ENCODE measurements at places on chromosomes 16 and 17. TPM values are rescaled to one million over a fixed set of nuclear protein-coding genes. Genes with fewer than 3 reads are reported as not detected.

- DNase-seq, result no peak
These were observed 3.1 kb upstream of the BAIAP3 start for GRCh38 chr16:1330260-1330914.

DNA sequence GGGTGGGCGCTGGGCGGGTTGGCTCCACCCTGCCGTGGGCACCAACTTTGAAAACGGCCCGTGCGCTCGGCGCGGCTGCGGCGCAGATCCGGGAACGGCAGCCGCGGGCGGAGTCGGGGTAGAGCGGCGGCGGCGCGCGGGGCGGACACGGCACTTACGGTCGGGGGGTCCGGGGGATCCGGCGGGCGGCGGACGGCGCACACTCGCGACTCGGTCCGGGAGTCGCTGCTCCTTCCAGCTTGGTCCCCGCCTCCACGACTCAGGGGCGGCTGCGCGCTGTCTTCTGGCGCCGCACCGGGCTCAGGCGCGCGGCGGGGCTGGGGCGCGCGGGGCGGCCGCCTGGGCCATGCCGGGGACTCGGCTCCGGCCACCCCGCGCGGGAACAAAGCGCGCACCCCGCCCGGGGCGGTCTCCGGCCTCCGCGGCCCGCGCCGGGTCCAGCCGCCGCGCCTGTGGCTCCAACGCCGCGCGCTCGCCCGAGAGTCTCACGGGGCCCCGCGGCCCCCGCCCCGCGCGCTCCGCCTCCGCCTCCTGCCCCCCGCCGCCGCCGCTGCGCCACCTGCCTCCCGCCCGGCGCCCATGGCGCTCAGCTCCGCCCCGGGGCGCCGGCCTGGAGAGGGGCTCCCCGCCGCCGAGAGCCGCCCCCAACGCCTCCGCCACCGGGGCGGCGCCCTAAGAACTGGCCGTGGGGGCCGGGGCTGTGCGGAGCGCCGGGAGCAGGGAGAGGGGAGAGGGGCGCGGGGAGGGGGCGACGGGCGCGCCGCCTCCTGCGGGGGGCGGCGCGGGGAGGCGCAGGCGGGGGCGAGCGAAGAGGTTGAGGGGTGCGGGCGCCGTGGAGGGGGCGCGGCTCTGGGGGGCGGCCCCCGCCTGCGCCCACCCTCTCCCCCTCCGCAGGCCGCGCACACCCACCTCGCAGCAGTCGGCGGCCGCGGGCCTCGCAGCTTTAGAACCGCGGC lies 35.9 kb downstream of the CBFA2T3 start:
- no peak for DNase-seq

DNA sequence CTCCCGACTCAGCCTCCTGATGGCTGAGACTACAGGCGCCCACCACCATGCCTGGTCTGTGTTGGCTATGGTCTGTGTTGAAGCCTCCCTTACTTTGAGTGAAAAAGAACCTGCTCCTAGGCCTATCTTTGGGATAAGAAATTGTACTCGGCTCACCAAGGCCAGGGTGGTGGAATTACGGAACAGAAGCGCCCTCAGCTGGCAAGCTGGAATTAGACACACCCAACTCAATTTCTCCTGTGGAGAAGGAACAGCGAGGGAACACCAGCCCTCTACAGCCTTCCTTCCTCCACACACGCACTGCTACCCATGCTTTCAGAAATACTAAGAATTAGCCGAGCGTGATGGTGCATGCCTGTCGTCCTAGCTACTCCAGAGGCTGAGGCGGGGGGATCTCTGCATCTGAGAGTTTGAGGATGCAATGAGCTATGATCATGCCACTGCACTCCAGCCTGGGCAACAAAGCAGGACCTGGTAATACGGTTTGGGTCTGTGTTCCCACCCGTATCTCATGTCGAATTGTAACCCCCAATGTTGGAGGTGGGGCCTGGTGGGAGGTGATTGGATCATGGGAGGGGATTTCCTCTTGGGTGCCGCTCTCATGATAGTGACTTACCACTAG lies 40.1 kb upstream of the RBBP6 start:
- no peak for DNase-seq

- no peak for DNase-seq
These were observed 6.8 kb upstream of the MMP15 start for GRCh38 chr16:58018803-58019202.

DNA sequence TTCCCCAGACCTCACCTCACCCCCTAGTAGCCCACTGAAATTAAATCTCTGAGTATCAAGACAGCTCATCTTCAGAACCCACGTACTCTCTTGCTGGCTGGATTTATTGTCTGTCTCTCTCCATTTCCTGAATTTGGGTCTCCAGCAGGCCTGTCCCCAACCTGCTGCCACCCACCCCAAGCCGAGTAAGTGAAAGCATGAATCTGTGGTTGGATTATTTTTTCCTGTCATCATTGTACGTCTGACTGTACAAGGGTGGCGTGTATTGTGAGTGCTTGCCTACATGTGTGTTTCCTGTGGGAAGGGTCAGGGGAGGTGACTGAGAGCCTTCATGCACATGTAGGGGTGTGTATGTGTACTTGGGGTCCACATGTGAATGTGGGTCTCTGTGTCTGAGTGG lies 5.4 kb downstream of the TNP2 start:
- no peak for DNase-seq

- peak; percentile 67 for DNase-seq
These were observed 1.7 kb upstream of the NLRC3 start for GRCh38 chr16:3578610-3579551.

GRCh38 chr17:5236938-5237540 lies 2.4 kb upstream of the SCIMP start:
- DNase-seq, result no peak

DNA sequence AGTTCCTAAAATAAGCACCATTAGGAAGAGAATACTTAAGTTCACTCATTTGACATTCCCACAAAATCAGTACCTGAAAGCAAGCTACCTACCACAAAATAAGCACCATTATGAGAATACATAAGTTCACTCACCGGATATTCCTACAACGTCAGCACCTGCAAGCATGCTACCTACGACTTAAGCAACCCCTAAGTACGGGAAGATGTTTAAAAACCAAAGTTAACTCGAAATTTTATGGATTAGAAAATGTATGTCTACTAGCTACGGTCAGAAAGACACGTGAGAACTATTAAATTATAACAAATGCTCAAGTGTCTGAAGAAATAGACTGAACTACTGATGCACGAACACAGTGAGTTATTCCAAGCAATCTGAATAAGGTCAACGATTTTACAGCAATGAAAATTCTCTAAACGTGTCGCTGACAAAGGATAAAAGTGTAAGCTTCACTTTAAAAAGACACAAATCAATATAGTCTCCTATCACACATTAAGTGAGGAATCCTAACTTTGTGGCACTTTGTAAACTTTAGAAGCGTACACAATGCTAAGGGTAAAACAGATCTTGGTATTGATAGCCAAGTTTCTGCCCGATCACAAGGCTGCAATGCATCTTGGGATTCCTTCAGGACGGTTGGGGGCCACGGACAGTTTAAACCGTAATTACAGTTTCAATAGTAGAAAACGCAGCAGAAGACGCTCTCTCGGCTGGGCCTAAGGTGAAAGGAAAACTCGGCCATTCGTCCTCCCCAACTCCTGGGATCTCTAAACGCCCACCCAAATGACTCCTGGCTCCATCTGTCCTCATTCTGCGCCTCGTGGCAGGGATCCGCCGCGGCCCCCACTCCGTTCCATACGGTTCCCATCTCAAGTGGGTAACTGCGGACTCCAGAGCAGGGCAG lies 1.3 kb downstream of the GSPT1 start:
- peak; percentile 32 for DNase-seq

GRCh38 chr17:82239401-82239925 lies 10.6 kb downstream of the SLC16A3 start:
- DNase-seq, result no peak

GRCh38 chr17:81456798-81457197 lies 55.8 kb downstream of the ACTG1 start:
- no peak for DNase-seq

GRCh38 chr16:75354170-75354569 lies 79.1 kb downstream of the CFDP1 start:
- no peak for DNase-seq

- no peak for DNase-seq
These were observed 350.1 kb upstream of the KIF2B start for GRCh38 chr17:53472586-53472985.

- peak; percentile 72 for DNase-seq
These were observed 32.3 kb downstream of the TNFRSF13B start for GRCh38 chr17:16939606-16940115.

DNA sequence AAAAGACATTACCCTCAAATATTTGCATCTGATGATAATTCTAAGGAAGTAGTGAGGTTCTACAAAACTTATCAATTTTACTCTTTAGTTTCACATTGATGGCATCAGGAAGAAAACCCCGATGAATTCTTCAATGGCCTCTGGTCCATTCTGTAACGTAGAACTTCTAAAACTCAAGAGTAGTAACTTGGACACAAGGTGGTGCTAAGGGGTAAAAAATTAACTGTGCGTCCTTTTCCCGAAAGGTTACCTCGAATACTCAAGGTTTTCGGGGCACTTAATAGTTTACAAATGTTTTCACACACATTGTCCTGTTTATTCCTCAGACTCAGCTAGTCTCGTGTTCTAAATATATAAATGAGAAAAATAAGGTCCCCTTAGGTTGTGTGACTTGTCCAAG lies 517.3 kb upstream of the ZFHX3 start:
- no peak for DNase-seq

DNA sequence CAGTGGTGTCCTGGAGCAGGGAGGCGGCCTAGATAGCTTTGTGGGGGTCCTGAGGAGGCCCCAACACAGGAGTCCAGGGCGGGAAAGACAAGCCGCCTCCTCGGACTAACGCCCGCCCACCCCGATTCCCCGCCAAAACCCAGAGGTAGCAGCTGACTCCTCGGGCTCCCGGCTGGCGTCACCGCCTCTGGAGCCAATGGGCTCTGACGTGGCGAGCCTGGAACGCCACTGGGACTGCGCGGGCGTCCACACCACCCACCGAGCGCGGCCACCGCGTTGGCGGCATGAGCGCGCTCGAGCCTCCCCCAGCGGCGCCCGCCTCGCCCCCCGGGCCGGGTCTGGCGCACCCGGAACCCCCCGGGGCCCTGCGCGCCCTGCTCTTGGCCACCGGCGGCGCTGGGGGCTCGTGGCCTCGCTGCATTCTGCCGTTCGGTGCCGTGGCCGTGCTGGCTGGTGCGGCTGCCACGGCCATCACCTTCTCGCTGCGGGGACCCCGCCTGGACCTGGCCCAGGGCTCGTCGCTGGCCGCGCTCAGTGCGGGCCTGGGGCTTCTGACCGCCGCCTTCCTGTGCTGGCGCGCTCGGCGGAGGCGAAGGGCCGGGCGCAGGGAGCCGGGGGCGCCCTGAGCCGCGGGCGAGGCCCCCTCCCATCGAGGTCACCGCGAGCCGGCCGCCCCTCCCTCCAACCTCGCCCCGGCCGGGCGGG lies 3.4 kb upstream of the NTN3 start:
- DNase-seq, result peak; percentile 76

DNA sequence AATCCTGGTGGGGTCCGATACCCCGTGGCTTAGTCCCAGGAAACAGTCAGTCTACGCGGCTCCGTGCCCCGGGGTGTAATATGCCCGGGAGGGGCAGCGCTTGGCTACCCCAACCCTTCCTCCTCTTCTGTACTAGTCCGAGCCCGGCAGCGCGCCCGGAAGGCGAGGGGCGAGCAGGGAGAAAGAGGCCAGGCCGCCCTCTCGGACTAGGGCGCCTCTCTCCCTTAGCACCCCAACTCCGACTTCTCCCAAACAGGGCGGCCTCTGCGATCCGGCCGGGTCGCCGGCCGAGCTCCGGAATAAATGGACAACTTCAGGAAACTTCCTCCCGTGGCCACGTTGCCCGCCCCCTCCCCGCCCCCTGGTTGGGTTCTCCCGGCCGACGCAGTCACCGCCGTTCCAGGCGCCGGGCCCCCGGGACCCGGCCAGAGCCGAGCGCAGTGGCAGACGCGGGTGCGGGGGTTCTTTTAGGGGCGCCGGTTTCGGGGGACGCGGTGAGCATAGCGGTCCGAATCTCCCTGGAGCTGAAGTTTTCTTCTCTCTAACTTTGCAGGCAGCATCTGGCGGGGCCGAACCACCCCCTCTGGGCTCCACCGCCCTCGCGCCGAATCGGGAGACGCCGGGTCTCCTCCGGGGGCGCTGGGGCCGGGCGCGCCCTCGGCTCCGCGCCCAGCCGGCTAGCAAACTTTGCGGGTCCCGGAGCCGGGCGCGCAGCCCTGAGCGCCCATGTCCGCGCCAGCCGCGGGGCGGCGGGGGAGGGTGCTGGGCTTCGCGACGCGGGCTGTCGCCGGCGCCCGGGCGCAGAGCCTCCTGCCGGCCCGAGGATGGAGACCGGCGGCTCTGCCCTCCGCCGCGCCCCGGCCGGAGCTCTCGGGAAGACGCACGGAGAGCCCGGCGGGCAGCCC lies at the start of gene SDK2:
TSS of gene SDK2 (minus strand) at position 301 of the 905 bp plus-strand sequence. CDS start 357 bp downstream, outside the sequence.
- peak; percentile 48 for DNase-seq

GRCh38 chr17:48100591-48101011 lies 677 bp downstream of the CBX1 start:
- no peak for DNase-seq

- DNase-seq, result no peak
These were observed 14.1 kb downstream of the ALDH3A1 start for GRCh38 chr17:19733953-19734526.

DNA sequence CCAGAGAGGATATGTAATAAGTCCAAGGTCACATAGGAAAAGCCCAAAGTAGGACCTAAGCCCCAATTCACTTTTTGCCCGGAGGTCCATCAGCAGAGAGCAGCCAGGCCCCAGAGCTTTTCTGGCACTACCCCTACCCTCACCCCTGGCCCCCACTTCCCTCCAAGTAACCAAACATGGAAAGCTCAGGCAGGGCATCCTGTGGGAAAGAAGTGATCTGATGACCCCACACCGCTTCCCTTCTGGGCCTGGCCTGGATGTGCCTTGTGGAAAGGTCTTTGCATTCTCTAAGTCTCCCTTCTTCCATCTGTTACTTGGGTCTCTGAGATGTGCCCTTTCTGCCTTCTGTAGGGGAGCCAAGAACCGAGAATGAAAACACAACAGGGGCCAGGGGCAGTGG lies 136.9 kb downstream of the TMEM132E start:
- DNase-seq, result no peak

The SPOP gene
- polyA plus RNA-seq, result 68.7 TPM

The HP gene
- polyA plus RNA-seq, result 1.6 TPM

The HS3ST3A1 gene
- polyA plus RNA-seq, result 5.0 TPM

The AMZ2 gene
- polyA plus RNA-seq, result 79.6 TPM

The RBFOX1 gene
- polyA plus RNA-seq, result 1.0 TPM

The DPEP3 gene
- 0.08 TPM for polyA plus RNA-seq

The CCL17 gene
- 0.43 TPM for polyA plus RNA-seq

The ABCC12 gene
- polyA plus RNA-seq, result 0.26 TPM

The CD300LG gene
- 1.3 TPM for polyA plus RNA-seq

The IKZF3 gene
- 1.8 TPM for polyA plus RNA-seq

Measured in left lung (tissue), 14 donors.